NCI-H510A (cell line): ENCODE measurements at places on chromosomes 16 and 17.

DNA sequence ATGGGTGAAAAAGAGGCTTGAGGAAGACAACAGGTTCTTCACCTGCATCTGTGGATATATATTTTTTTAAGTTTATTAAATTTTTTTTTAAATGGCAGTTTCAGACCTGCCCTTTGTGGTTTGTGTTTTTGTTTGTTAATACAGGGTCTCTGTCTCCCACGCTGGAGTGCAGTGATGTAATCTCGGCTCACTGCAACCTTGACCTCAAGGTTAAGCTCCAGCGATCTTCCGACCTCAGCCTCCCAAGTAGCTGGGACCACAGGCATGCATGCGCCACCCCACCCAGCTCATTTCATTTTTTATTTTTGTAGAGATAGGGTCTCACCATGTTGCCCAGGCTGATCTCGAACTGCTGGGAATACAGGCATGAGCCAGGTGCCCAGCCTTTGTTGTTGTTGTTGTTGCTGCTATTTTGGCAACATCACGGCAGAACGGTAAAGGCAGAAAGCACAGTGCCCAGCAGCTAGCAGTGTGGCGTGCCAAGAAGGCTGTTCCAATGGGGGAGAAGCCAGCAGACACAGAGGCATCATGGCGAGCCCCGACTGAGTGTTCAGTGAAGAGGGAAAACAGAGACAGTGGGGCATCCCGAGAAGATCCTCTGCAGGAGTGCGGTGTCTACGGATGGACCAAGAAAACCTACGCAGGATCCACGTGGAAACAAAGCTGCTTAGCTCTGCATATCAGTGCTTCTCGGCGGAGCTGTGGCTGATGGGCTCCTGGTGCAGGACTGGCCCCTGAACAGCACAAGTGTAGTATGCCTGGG lies 19.6 kb downstream of the TMC6 start:
- no peak for DNase-seq

DNA sequence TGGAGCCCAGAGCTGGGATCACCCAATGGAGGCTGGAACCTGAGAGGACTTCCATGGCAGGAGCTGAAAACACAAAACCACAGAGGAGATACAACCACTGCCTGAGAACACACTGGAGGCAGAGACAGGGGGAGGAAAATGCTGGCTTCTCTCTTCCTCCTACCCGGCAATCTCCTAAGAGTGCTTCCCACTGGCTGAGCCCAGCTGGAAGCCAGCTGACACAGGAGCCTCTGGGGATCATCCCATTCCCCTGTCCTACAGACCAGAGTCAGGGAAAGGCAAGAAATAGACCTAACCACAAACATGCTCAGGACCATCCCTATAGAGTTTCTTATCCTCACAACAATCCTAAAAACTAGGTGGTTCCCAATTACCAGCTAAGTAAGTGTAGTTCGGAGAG lies 112.4 kb upstream of the CDH5 start:
- DNase-seq, result no peak

DNA sequence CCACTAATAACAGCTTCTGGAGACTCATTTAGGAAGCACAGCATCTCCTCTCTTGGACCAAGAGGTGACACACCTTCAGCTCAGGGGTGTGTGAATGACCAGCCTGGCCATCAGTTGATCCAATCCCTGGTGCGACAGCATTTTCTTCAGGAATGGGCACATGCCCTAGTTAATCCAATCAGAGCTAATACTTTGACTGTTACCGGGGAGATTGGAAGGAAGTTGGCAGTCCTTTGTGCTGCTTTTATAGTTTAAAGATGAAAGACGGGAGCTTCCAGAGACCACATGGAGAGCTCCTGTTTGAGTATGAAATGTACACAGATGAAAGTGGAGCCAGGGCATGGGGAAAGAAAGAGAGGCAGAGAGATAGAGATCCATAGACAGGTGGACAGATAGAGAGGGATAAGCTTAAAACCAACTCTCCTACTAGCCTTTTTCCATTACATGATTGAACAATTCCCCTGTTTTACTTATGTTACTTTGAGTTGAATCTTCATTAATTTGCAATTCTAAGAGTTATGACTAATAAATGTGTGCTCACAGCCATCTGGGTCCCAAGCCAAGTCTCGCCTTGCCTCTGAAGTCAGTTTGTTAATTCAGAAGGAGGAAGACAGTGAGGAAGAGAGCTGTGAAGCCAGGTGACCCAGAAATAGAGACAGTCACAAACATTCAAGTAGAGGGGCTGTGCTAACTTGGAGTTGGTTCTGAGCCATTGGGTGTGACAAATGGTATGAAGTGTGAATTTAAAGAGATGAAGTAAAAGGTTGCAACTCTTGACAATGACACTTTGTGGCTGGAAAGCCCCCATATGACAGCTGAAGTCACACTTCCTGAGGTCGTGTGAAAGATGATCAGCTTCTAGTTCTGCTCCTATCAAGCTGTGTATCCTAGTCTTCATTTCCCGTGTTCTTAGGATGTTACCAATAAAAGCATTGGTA lies 120.0 kb upstream of the GOT2 start:
- DNase-seq, result no peak

DNA sequence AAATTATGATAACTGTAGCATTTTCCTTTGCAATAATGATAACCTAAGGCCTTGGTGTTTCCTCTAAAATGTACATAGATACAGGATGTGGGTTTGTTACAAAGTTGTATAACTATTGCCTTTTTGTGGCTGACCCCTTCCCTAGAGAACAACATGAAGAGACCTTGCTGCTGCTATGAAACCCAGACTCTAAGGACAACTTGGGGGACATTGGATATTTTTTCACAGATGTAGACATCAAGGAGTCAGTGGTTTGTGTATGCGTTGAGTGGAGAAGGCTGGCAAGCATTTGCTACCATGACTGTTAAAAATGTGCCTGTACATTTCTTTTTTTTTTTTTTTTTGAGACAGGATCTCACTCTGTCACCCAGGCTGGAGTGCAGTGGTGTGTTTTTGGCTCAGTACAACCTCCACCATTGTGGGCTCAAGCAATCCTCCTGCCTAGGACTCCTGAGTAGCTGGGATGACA lies 12.3 kb downstream of the HMOX2 start:
- DNase-seq, result no peak

DNA sequence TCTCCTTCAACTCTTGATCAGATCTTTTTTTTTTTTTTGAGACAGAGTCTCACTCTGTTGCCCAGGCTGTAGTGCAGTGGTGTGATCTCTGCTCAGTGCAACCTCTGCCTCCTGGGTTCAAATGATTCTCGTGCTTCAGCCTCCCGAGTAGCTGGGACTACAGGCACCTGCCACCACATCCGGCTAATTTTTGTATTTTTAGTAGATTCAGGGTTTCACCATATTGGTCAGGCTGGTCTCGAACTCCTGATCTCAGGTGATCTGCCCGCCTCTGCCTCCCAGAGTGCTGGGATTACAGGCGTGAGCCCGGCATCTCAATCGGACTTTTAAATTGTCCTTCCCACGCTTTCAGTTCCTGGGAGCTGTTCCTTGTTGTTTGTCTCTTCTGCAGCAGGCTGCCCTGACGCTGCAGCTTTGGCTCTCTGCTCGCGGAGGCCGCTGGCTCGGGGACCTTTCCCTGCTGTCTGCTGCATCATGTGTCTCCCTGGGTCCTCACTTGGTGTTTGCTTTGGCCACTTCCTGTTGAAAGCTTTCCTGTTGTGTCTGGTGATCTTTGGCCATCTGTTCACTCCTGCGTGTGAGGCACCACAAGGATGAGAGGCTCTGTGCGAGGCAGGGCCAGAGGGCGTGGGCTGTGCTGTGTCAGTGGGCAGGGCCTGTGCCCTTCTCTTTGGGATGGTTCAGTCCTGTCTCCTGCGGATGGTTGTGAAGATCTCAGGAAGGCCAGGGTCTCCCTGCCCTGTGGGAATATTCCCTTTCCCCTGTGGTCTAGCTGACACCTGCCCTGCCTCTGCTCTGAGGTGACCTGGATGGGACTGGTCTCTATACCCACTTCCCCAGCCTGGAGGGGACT lies 18.4 kb upstream of the CAPN15 start:
- DNase-seq, result no peak

GRCh38 chr17:63697341-63698286 lies 2.3 kb downstream of the LIMD2 start:
- DNase-seq, result no peak

DNA sequence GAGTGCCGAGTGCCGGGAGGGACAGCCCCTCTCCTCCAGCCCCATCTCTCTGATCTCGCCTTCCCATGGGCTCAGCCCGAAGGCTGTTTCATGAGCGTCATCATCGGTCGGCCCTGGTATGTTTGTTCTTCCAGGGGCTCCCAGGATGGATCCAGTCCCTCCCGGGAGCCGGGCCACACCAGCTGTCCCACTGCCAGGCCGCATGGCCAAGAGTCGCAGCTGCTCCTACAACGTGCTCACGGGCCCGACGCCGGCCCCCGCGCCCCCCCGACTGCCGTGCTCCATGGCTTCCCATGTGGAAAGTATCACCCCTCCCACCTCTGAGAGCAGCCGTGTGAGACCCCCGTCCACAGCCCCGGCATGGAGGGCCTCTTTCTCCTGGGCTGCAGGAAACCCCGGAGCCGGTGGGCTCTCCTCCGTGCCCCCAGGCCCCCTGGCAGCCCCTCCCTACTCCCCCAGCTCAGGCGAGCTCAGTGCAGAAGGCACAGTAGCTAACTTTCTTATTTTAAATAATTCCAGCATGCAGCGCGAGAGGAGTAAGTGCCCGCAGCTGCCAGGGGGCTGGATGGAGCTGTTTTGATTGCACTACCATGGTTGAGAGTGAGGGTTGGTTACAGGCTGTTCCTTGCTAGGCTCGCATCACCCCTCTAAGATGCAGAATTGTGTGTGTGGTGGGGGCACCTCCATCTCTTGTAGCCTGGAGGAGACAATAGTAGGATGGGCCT lies 26.6 kb upstream of the GSE1 start:
- no peak for DNase-seq

DNA sequence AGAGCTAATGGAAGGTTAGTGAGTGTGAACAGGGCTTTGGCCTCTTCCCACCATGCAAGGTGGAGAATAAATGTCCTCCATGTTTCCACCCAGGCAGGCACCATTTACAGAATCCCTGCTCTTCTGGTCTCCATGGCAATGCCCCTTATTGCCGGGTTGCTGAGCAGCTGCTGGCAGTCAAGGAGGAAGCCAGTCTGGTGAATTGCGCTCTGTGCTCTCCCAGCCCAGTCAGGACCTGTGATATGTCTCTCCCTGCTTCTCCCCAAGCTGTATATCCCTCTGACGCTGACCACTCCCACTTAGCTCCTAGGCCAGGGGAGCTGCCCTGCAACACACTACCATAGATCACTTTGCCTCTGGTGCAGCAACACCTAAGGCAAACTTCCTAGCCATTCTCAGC lies 402.1 kb upstream of the ERCC4 start:
- no peak for DNase-seq

DNA sequence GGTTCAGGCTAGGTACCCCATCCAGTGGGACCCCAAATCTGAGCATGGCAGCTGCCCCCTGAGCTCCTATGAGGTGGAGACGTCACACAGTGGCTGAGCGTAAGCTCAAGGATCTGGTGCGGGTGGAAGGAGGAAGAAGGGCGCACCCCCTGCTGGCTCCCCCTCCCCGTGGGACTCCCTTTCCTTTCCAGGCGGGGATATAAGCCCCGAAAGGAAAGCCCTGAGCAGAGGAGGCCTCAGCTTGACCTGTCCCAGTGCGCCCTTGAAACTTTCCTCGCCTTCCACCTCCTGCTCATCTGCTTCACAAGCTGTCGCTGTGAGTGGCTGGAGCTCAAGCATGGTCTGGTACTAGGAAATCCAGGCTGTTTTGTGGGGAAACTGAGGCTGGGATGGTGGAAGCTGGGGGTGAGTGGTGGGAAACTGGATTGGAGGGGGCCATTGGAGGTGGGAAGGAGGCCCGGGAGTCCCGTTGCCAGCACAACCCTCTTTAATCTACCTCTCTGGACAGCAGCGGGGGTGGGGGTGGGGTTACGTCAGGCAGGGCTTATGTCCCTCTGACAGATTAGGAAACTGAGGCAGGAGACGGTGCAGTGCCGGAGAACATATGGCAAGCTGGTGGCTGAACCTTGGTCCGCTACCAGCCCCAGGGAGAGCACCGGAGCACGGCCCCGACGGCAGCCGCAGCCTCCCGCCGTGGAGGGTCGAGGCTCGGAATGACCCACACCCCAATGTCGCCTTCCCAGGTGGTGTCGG lies 92.3 kb upstream of the TMEM97 start:
- no peak for DNase-seq
